T-helper 2 cell (primary cell): ENCODE measurements at places on chromosomes 16 and 17.

DNA sequence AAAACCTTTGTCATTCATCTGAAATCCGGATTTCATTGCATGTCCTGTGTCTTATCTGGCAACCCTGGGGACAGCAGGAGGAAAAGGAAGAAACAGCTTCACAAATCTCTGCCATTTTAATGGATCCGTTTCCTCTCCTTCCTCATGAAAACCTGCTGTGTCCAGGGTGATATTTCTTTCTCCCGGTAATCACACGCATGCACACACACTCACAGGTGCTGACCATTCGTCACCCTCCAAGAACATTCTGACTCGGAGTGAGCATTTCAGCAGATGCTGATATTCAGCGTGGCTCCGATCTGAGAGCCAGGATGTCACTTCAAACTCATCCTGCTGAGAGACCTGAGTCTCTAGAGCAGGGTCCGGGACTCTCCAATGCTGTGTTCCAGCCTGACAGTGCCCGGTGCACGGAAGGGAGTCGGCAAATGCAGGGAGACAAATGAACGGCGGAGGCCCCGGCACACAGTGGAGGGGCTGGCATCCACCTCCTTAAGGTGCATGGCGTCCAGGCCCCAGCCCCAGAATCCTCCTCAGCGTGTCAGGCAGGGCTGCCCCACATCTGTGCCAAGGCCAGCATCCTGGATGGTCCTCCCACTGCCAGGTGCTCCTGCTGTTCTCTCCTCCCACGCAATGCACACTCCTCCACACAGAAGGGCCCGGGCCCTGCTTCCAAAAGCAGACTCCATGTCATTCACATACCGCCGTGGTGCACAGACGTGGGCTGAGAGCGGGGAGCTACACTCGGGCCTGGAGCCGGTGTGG is 70.7 kb downstream of the RBFOX3 start:
- no peak for DNase-seq

DNA sequence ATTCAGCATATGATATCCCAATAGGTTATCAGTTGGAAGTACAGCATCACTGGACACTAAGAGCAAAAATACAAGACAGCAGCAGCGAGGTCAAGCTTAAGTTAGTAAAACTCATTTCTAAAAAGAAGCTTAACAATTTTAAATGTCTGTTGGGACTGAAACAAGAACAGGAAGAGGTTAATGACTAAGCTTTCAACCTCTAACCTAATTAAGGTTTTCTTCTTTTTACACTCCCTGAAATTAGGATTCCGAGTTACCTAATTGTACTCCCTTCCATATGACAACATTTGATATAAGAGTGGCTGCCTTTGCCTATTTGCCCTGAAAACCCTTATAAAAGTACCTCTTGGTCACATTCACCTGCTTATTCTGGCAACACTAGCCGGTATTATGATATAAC is 34.3 kb downstream of the CPSF4L start:
- no peak for DNase-seq

DNA sequence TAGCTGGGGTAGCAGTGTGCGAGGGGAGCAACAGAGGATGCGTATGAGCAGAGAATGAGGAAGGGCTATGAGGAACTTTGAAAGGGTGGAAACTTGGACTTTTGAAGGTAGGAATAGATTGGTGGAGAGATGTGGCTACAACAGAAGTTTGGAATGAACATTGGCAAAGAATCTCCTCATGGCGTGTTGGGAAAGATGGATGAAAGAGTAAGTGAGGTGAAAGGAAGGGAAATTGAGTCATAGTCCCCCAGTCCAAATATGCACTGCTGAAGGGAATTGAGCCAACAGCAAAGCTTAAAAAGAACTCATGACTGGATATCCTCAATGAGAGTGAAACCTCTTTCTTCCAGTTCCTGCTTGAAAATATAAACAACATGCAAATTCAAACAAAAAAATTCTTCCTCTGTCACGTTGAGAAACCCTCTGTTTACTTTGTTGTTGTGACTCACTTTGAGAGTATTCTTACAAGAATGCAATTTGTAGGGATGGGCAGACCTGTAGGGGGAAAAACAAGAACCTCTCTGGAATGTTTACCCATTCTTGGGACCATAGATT is 313.2 kb upstream of the KCNJ16 start:
- no peak for DNase-seq

DNA sequence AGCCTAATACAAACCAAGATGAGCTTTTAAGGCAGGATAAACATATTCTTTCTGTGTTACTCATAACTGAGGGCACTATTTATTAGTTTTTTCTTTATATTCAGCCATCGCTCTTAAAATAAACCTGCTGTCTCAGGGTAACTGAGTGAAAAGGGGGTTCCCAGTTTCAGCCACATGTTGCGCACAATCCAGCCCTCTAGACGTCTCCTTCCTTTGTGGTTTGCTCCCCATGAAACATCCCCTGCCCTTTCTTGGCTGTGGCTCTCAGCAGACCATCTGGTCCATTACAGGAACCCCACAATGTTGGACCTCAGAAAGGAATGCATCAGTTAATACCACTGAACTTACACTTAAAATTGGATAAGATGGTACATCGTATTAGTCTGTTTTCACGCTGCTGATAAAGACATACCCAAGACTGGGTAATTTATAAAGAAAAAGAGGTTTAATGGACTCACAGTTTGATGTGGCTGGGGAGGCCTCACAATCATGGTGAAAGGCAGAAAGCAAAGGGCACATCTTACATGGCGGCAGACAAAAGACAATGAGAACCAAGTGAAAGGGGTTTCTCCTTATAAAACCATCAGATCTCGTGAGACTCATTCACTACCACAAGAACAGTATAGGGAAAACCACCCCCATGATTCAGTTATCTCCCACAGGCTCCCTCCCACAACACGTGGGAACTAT is 12.6 kb upstream of the IL21R start:
- DNase-seq = no peak

DNA sequence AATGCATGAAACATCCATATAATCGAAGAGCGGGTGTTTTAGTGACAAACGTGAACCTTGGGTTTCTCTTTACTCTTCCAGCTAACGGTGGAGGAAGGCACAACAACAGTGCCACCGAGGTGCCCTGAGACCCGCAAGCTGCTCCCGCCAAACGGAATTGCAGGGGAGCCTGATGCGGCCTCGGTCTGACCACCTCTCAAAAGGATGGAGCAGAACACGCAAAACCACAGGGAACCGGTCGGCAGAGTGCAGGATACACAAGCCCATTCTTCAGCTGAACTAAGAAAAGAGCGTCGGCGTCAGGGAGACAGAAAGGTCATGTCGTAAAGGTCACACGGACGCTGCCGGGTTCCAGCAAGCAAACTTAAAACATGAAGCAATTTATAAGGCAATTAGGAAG is 109.5 kb upstream of the ZNF750 start:
- no peak for DNase-seq

GRCh38 chr16:63530974-63531373 is 1494.7 kb upstream of the CDH8 start:
- no peak for DNase-seq

DNA sequence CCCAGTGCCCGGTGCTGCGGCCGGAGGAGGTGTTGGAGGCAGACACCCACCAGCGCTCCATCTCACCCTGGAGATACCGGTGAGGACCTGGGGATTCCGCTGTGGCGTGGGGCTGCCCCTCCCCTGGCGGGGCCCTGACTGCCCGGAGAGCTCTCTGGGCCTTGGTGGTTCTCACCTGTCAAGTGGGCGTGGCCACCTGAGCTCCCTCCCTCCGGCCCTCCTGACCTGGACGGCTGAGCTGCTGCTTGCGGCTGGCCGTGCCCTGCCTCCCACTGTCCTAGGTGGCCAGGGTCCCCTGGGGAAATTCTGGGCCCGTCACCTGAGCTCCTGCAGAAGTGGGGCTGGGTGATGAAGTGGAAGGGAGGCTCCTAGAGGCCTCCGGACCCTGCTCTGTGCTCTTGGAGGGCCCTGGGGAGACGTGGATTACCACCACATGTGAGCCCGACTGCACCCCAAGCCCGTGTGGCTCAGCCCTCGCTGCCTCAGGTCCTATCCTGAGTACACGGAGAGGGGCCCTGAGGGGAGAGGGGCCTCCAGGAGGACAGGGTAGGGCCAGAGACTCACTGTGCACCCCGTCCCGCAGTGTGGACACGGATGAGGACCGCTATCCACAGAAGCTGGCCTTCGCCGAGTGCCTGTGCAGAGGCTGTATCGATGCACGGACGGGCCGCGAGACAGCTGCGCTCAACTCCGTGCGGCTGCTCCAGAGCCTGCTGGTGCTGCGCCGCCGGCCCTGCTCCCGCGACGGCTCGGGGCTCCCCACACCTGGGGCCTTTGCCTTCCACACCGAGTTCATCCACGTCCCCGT is 1.1 kb downstream of the IL17C start:
- no peak for DNase-seq

DNA sequence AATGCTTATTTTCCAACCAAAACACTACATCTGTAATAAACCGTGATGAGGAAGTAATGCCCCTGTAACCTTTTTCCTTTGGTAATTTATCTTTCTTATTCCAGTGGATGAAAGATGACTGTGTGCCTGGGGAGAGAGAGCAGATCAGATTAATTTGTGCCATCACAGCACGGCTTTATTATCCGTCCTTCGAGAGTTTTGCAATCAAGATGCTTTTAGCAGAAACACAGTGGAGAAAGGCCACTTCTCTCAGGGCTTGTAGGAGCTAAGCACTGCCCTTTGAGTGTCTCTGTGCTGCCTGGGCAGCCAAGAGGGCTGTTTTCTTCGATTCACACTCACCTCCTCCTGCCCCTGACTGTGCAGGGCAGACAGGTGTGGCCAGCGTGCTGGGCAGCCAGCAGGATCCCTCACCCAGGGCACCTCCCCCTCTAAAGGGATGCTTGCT is 190.2 kb downstream of the PRKCA start:
- DNase-seq = no peak

DNA sequence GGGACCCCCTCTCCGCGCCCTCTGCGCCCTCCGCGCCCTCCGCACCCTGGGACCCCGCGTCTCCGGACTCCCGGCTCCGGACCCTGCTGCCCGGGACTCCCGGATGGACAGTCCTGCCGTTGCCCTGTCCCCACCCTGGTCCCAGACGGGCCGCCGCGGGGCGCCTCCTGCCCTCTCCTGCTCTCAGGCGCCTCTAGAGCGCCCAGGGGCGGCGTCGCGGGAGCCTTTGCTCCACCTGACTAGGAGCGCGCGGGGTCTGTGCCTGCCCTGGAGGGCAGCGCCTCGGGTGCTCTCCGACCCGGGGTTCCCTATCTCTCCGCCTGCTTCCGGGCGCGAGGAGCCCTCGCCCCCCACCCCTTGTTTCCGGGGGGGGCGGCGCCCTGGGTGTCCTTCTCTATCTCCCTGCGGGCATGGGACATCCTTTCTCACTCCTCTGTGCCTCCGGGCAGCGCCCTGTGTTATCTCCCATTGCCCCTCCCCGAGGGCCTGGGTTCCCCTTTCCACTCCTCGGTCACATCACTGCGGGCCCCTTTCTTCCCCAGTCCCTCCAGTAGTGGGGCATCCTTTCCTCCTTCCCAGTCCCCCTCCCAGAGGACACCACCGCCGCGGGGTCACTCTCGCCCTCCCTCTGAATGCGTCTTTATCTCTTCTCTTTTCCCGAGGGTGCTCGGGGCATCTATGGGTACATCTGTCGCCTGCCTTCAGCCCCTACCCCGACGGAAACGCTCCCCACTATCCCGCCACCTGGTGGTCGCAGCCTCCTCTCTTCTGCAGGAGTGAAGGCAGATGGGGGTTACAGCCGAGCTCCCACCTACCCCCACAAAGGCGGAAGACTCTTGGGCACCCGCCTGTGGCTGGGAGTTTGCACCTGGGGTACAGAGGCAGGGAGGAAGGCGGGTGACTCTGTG is 875 bp downstream of the PRKCB start:
- peak; percentile 53 for DNase-seq

- DNase-seq = no peak
These were observed 180.1 kb upstream of the SDK2 start for GRCh38 chr17:73824321-73824720.

- DNase-seq = no peak
These were observed 6.2 kb downstream of the GSE1 start for GRCh38 chr16:85619101-85619891.

GRCh38 chr16:7487574-7488323 is 155.1 kb downstream of the RBFOX1 start:
- no peak for DNase-seq
